ENCODE measurements at places on chromosomes 7 and 10.
A peak's percentile ranks its signal among the peaks of the same experiment; 100 is the strongest.

- DNase-seq = no peak
Observed at GRCh38 chr7:4800926-4801838, 25.8 kb downstream of the AP5Z1 start.

- DNase-seq = no peak
Observed at GRCh38 chr7:80450621-80451308, 61.1 kb downstream of the GNAT3 start.

DNA sequence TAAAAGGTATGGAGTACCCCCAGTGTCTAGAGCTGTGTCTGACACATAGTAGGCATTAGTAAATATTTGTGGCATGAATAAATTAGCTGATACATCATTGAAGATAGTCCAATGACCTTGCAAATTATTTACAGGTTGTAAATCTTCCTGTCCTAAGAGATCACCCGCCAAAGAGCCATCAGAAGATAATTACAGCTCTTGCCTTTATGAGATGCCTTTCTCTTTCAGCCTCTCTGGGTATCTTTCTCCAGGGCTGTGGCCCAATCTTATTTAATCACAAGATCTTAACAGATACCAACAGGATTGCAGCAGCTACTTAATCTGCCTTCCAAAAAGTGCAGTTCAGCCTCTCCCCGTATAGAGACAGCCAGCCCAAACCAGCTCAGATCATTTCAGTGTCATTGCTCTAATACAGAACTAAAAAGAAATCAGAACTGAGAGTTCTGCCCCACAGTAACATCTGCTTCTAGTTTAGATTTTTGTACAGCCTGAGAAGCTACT lies 41.5 kb downstream of the MYOF start:
- no peak for DNase-seq

DNA sequence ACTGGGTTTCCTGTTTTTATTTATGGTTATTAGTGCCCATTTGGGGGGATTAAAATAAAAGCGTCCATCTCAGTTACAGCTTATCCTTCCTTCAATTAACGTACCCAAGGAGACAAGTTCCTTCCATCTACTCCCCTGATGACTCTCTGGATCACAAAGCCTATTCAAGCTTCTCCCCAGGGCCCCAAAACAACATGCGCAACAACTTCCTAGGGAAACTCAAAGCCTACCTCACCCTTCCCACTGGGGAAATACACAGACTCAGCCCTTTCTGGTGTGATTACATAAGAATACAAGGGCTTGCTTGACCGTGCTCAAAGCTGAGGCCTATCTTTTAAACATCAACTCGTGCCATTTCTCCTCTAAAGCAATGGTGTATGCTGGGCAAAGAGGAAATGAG lies 112.4 kb downstream of the CDK6 start:
- no peak for DNase-seq

DNA sequence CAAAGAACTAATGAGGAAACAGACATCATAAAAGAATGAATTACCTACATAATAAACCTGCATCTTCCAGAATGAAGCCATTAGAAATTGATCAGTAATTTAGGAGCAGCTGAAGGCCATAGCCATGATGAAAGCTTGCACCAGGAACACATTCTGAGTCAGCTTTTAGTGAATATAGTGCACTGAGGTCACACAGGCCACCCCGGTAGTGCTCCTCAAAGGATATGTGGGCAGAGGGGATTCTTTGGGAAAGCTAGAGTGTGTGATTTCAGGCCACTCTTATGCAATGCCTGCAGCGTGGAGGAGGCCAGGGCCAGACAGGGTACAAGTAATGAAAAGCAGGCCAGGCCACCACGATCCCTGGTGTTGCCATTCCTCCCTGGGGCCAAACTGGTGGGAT lies 451.9 kb downstream of the GRID1 start:
- no peak for DNase-seq

DNA sequence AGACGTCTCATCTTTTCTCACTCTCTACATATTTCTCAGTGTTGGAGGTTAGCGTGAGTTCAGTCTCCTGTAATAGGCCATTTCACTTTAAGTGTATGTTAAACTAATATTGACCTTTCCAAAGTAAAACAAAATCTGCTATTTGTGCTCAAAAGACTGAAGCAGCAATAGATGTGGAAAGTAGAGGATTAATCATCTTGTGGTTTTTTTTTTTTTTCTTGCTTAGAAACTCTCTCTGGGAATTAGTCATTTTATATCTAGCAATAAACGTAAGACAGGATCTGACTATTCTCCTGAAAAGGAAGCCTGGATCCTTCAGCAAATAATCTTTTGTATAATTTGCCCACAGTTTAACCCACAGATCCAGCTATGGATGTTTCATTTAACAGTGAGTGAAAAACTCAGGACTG lies 81.7 kb downstream of the NRP1 start:
- no peak for DNase-seq

DNA sequence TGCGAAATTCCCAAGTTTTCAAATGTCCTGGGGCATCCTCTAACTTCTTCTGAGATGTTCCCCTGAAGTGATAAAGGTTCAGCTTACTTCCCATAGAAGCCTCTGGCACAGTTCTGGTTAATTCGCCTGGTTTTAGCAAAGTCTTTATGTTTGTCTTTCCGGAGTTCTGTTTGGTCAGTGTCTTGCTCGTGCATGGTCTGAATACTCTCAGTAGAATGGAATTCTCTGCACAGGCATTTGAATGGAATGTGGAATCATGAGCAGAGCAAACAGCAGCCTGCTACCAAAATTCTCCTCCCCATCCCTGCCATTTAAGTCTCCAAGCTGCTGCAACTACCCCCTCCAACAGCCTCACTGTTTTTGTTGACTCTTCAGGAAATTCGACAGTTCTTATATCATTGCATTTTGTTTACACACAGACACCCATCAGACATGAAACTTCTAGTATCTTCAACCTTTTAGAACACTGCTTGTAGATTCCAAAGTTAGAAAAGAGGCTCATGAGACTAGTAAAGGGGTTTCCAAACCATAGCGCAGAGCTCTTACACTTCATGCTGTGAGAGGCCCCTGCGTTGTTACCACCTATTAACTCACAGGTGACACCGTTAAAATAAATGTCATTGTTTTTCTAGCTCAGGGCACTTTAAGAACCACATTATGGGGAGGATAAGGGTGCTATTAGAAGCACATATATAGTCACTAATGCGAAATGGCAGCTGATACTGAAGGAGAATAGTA lies 129.7 kb downstream of the PLCE1 start:
- DNase-seq = peak; percentile 69

DNA sequence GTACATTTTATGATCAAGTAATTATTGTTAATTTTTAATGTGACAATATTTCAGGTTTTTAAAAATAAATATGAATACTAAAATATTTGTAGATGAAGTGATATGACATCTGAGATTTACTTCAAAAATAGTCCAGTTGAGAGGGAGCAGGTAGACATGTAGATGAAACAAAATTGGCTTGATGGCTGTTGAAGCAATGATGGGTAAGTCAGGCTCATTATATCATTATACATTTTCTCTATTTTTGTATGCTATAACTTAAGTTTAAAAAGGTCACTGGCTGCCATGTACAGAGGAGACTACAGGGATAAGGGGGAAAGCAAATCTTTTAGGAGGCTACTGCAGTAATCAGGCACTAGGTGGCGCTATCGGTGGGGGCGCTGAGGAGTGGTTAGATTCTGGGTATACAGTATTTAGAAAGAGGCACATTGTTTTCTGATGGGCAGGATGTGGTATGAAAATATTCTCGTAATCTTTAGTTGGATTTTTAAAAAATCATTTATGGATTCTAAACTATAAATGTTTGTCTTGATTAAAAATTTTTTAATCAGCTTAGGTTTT lies 189.8 kb upstream of the IMMP2L start:
- DNase-seq = no peak

DNA sequence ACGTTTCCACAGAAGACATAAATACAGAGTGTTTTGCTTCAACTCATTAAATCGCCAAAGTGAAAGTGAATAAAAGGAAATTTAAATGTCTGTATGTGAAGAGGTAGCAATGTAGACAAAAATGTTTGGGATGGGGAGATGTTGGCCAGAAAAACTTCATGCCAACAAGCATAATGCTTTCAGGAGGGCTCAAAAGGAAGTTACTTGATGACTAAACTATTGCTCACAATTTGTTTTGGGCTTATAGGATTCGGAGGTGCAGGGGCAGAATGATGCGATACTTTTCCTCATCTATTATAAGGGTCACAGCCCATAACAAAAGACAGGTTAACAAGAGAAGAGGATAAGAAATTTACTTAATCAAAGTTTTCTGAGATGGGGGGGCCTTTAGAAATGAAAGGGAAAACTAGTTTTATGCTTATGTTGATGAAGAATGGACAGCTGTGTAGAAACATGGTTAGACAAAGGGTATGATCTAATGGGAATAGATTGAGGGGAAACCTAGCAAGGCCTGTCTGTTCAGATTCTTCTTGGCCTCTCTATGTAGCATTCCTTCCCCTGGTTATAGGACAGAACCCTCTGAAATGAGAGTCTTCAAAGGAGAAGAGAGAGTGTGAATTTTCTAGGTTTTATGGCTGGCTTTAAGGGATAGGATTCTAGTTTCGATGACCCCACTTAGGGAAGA lies 898.6 kb downstream of the LRMDA start:
- DNase-seq = no peak

DNA sequence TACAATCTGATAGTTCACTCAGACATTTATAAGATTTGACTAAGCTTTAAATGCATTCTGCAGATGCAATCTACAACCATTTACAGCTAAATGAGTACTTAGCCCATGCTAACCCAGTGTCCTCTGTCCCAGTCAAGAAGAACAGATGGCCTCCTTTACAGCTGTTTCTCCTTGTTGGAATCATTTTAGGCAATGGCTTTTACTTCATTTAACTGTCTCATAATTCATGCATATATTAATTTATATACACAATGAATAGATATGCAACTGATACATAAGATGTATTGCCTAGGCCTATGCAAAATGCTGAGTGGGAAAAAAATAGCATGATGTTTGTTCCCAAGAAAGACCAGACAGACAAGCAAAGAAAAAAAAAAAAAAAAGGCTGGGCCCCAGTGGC lies 82.2 kb downstream of the TSPAN12 start:
- no peak for DNase-seq
